ENCODE measurements at places on chromosomes 2 and 18. TPM values are rescaled to one million over a fixed set of nuclear protein-coding genes. Genes with fewer than 3 reads are reported as not detected.
A peak's percentile ranks its signal among the peaks of the same experiment; 100 is the strongest.

MAP2 gene
- total RNA-seq = 42.1 TPM

CD8B gene
- total RNA-seq = 0.62 TPM

SIGLEC15 gene
- total RNA-seq = not detected

MYO5B gene
- 5.2 TPM for total RNA-seq

FOXI3 gene
- not detected for total RNA-seq

MRO gene
- total RNA-seq = 1.4 TPM

IL1B gene
- 0.48 TPM for total RNA-seq

DNA sequence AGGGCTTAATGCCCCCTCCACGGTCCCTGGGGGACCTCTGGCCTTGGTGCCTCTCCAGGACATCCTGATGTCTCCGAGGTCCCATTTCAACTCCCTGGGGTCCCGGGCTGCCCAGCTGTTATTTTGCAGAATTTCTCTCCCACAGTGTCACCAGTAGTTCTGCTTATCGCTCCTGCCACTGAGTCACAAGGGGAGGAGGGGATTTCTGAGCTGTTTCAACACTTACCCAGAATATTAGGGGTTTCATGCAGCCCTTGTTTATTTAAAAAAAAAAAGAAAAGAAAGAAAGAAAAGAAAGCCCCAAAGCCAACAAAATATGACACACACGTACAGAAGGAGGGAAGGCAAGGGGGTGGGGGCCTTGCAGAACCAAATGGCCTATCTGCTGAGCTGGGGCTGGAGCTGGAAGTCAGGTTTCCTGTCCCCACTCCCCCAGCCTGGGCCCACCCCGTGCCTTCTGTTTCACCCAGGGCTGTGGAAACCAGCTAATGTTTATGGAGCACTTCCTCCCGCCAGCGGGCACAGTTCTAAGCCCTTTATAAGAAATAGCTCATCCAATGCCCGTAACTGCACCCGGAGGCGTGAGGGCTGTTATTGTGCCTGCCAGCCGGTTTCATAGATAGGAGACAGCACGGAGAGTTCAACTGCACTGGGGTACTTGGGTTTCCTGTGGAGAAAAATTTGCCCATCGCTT, 8.4 kb upstream of the ARID5A start:
- peak; percentile 84 for DNase-seq

GRCh38 chr18:63508596-63508995, 31.8 kb downstream of the SERPINB5 start:
- no peak for DNase-seq

DNA sequence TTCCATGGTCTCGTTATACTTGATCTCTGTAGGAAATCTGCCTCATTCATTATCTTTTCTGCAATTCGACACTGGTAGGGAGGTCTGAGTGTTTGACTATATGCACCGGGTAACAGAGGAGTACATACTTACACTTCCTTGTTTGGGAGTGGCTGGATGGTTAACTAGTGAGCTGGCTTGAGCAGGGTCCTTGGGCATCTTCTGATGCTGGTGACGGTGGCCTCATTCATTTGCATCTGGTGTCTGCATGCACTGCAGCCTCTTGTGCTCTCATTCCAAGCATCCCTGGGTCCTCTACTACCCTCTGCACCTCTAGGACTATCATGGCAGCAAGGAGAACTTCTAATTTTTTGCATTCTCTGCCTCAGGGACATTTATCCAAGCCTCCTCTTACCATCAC, 100.0 kb upstream of the TCF4 start:
- DNase-seq = no peak

DNA sequence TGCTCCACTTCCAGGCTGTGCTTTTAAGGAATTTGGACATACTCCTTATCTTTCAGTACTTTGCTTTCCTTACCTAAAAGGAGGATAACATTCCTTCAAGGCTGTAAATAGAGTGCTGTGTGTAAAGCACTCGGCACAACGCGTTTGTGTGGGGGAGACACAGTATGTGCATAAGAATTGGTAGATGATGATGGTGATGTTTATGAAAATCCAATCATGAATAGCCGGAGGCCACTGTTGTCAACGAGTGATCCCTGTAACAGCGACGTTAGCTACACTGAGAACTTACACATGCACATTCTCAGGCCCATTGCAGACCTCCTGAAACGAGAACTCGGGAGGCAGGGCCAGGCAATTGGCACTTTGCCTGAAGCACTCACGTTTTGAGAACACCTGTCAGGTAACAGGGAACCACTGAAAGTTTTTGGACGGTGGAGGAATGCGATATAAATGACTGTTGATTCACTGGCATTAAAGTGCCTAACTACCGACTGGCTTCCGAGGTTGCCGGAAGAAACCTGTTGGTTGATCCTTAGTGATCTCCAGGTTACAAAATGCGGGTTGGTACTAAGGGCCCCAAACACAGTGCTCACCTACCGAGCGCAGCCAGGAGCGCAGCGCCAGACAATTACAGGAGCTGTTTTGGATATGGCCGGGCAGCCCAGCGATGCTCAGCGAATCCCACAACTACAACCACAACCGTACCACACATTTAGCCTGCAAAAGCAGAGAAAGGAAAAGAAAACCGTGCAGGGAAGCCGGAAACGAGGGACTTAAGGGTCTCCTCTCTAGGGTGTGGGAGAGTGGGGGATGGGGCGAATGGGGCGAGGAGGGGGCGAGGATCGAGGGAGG, 1.0 kb upstream of the MAP4K4 start:
- no peak for DNase-seq

- no peak for DNase-seq
Observed at GRCh38 chr2:60312618-60313017, 240.8 kb downstream of the BCL11A start.

GRCh38 chr18:57941841-57942489, 102.1 kb upstream of the NEDD4L start:
- no peak for DNase-seq

GRCh38 chr18:63444580-63444979, 22.3 kb upstream of the VPS4B start:
- no peak for DNase-seq

DNA sequence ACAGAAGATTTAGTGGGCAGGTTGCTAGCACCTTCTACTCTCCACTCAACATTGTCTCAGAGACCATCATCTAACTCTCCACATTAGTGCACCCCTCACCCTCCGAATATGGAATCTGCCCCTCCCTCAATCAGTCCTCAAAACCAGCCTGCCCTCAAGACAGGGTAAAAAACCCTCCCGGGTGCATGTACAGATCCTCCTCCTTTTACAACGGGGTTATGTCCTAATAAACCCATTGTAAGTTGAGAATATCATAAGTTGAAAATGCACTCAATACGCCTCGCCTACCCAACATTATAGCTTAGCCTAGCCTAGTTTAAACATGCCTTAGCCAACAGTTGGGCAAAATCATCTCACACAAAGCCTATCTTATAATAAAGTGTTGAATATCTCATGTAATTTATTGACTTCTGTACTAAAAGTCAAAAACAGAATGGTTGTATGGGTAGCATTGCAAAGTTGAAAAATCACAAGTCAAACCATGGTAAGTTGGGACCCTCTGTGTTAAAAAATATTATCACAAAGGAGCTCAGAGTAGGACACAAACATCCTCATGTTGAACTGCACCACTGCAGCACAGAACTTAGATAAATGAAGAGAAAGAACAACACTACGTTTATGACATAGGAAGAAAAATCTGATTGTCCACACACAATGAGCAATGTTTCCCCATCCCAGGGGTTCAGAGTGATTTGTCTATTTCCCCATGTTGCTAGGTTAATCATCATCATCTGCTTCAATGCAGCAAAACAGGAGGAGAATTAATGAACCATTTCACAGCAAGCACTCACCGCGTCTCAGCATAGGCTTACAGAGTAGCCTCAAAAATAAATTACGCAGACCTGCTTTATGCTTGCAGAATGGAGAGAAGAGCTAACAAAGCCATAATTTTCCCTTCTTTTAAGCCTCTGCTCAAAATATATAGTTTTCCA, 184.1 kb upstream of the ARL4C start:
- no peak for DNase-seq

DNA sequence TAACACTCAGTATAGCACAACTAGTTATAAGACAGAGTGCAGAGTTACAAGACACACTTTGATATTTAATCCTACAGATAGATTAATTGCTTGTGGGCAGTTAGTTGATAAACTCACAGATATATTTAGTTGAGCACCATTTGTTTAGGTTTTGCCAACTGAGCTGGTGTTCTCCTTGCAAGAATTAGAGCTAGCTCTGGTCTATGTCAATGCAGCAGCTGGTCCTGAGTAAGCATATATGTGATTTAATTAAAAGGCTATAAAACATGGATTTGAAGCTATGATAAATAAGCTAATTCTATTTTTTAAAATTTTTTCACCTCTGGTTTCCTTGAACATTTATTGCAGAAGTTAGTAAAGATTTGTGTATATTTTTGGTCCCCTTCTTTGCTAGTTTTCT, 35.6 kb downstream of the GPD2 start:
- DNase-seq = no peak

DNA sequence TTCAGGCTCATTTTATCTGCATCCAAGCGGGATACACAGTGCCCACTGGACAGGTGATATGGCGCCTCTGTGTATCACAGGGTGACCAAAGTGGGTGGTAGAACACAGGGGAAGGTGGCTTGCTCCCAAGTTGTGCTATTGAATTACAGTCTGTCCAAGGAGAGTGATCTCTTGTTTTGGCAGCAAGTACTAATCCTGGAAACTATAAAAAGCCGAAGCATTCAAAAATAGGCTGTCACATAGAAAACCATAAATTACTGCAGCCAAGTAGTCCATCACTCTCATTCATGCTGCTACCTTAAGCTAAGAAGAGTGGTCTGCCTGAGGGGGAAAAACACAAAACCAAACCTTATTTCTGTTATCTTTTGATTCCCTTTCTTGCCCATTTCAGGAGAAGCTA, 237.1 kb upstream of the POU3F3 start:
- DNase-seq = no peak

DNA sequence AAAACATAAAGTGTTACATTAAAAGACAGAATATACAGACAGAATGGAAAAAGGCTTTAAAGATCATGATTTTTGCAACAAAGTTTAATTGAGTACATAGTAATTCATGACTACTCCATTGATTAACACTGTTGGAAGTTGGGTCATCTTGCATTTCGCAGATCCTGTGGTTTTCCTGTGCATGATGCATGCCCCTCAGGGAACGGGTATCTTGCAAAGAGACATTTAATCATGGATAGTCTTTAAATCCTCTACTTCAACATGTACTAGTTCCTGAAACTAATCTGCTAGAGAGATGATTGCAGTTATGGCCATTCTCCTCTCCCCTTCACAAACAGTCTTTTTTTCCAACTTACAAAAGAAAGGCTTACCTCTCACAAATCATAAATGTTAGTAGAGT, 155.6 kb upstream of the DSEL start:
- no peak for DNase-seq

DNA sequence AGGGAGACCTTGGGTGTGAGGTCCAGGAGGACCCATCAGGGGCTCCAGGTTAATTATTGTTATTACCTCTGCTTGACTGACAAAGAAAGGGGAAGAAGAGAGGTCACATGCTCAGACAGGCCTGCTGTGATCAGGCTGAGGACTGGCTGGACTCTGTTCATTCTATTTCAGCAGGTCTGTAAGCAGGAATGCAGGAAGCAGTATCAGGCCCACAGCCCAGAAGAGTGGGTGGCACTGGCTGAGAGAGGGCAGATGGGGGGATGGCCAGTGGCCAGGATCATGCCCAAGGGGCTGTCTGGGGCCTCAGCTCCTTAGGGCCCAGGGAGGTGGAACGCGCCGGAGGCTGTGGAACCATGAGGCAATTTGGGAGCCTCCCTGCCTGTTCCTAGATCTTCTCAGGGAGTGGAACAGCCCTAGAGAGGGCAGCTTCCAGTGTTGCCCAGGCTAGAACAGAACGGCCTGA, 43.7 kb upstream of the ZBTB7C start:
- DNase-seq = no peak

DNA sequence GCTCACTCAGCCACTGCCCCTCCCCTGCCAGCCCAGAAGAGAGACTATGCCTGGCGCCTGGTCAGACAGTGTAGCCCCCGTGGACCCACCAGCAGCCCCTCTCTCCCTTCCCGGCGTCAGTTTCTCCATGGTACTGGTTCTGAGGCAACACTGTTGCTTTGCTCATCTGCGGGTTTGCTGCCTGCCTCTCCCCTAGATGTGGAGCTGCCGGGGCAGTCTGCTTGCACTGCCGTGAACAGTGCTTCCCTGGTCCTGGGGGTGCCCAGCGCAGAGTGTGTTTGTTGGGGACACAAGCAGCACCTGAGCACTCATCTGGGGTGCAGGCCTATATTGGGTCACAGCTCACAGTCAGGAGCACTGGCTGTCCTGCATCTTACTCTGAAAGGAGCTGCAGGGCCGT, 309.9 kb downstream of the NDUFA10 start:
- DNase-seq = peak; percentile 46

DNA sequence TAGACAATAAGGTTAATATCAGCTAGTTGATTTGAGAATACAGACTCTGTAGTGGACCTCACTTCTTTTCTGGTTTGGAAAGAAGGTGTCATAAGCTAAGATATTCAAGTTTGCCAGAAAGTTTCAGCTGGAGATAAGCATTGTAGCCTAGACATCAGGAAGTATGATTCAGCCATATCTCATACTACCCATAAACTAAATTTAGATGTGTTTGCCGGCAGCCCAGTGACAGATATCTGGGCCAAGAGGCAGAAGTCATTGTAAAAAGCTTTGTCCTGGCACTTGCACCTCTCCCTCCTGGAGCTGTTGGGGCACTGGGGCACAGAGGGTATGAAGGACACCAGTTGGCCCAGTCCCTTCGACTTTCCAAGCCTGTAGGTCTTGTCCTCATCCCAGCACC, 128.0 kb downstream of the EPHA4 start:
- no peak for DNase-seq

DNA sequence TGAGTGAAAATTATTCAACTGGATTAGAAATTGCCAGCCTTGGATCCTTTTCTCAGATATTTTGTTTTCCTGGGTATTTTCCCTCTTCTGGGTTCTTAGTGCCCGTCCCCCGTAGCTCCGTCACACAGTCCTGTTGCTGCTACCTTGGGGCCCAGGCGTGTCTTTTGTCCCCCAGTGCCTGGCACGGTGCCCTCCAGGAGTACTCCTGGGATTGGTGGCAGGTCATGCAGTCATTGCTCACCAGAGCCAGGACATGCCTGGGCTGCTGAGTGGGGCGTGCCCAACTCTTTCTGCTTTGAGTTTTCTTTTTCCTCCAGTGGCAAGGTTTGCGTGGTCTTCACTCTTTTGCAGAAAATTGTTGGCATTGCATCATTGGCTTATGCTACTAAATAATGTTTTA, 275.2 kb downstream of the AGAP1 start:
- DNase-seq = no peak

DNA sequence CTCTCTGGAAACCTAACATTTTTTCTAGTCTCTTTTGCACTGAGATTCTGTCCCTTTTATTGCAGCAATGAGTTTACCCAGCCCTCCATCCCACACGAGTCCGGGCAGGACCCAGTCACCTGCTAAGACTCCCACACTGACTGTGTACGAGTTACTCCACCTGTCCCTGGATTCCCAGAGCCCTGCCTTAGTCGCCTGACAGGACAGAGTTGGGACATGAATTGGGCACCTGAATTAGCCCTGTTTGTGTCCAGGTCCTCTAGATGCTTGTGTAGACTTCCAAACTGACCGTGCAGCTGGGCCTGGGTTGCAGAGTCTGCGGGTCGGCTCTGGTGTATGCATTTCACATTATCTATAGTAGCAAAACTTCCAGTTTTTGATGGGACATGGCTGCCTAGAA, 238.7 kb downstream of the VAPA start:
- DNase-seq = no peak

Measured in cardiac septum (tissue), 1 donor.